HCEC 1CT (cell line): ENCODE measurements at places on chromosomes 7 and 10.

DNA sequence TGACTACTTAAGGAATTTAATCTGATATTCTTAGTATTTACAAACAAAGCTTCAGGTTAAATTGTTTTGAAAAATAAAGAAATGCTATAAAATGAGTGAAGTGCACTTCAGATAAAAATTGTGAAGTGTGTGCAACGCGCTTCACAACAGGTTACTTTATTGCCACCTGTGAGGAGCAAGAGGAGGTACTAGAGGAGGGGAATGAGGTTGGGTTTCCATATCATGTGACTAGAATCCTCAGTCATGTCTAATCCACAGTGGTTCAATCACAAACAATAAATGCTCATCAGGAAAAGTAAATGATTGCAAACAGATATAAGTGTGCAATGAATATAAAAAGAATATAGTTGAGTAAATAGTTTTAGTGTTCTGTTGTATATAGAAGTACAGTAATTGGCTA, 34.5 kb upstream of the CD36 start:
- no peak for DNase-seq

- no peak for DNase-seq
These were observed 24.6 kb upstream of the STEAP4 start for GRCh38 chr7:88331322-88331721.

- DNase-seq = no peak
These were observed 112.4 kb downstream of the SMURF1 start for GRCh38 chr7:99031496-99031895.

GRCh38 chr10:76514321-76514720, 1082.9 kb downstream of the LRMDA start:
- DNase-seq = no peak

GRCh38 chr7:54802841-54803240, 43.8 kb upstream of the SEC61G start:
- no peak for DNase-seq

DNA sequence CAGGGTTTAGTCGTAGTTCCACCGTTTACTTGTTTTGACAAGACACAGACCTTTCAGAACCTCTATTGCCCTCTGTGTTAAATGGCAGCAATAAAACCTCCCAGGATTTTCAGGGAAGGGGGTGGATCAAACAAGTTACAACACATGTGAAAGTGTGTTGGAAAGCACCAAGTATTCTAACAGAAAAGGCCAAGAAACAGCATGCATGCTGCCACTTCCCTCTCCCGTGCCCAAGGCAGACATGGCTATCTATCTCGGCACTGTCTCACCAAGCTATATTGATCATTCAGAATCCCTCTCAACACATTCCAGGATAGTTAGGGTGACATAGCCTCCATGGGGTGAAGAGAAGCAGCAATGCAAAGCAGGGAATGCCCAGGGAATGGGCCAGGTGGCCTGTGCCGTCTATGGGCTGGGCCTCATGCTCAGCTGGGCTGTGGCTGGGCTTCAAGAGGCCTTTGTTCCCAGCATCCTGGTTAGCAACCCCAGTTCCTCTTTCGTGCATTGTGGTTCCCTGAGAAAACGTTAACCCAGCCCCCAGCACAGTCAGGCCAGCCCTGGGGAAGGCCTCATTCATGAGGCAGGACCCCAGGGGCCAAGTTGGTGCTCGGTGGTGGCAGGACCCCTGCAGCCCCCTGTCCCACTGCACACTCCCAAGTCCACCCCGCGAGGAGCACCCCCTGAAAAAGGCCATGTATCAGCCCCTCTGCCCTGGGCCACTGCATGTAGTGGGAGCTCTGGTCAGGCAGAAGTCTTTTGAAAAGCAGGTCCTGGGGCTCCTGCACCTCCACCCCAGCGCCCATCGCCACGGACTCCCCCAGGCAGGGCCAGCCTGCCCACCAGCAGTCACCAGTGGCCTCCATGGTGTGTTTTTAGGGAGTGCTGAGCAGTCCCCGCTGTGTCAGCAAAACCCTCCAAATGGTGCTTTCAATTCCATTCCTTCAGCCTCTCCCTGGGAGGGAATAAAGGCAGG, 25.5 kb downstream of the VSIR start:
- DNase-seq = no peak
